NCI-H1417 treated with DMSO at 0.1 percent for 48 hours (cell line): ENCODE measurements at places on chromosomes 12 and 14.

DNA sequence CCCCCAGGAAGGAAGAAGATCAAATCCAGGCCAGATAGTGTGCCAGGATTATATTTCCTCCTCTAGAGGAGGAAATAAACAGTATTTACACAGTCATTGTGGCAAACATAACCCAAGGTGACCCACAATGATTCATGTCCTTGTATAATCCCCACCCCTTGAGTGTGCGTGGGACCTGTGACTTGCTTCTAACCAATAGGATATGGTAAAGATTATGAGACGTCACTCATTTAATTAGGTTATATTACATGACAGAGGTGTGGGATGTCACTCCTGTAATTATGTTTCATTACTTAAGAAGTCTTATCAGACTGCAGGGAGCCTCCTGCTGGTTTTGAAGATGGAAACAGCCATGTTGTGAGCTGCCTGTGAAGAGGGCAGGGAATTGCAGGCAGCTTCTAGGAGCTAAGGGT lies 12.2 kb upstream of the CATSPERB start:
- no peak for DNase-seq

DNA sequence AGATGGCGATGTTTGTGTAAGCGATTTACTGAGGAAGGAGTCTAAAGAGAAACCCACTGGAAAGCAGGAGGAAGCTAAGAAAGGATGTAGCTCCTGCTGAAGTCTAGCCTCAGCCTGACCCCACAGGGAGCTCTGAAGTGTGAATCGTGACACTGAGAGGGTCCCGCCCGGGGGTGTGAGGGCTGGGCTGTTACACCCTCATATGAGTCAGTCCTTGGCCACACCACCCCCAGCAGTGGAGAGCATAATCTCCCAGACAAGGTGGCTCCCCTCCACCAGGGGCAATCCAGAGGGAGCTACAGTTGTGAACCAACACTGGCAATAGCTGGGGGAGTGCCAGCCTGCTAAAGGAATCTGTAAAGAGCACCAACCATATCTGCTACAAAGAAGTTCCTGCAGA lies 31.5 kb downstream of the SVOP start:
- no peak for DNase-seq

DNA sequence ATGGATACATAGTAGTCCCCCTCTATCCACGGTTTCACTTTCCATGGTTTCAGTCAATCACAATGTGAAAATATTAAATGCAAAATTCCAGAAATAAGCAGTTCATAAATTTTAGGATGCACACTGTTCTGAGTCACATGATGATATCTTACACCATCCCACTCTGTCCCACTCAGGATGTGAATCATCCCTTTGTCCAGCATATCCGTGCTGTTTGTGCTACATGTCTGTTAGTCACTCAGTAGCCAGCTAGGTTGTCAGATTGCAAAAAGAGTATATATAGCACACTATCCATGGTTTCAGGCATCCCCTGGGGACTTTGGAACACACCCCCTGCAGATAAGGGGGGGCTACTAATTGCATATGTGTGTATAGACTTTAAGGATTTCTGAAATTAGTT lies 8.1 kb upstream of the NAA30 start:
- no peak for DNase-seq

DNA sequence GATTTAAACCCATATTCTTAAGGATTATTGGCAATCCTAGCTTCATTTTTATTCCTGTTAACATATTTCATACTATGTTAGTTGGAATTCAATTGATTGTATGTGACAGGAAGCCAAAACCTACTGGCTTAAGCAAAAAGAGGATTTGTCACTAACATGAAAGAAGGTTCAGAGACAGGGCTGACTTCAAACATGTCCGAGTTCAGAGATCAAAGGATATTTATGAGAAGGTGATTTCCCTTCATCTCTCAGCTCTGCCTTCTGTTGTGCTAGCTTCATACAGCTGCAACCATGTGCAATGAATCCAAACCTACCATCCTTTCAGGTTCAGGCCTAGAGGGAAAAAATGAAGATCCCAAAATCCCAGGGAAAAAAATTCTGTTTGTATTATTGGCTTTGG lies 349.7 kb downstream of the ATP23 start:
- DNase-seq = no peak

DNA sequence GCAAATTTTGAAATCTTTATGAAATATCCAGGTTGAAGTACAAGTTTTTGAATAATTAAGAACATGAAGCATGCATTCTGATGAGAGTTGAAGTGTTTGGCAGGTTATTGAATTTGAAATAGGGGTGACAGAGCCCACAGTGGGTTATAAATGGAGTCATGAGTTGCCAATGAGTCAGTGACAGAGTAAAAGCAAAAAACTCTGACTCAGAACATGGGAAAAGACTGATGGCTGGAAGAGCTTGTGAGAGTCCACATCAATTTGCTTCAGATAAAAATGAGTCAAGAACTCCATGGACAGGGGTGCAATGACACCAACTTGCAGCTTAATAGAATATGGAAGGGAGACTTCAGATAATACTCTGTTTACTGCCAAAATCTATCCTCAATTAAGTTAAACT lies 105.3 kb downstream of the SLC6A15 start:
- DNase-seq = no peak

DNA sequence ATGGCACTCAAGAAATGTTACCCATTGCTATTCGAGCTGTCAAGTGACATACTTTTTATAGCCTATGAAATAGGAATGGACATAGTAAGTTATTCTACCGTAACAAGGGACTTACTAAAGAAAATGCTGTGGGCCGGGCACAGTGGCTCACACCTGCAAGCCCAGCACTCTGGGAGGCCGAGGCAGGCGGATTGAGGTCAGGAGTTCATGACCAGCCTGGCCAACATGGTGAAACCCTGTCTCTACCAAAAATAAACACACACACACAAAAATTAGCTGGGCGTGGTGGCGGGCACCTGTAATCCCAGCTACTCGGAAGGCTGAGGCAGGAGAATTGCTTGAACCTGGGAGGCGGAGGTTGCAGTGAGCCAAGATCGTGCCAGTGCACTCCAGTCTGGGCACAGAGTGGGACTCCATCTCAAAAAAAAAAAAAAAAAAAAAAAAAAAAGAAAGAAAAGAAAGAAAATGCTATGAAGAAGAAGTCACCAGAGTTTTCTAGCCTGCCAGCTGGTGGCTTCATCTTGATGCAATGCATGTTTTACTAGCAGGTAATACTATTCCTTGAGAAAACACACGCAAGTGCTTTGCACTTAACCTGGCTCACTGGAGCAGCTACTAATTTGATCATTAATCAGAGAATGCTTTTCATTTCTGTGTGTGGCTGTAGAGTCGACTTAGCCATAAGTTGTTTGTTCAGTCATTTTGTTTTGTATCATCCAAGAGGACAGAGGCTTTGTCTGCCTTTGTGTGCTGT lies 166.7 kb upstream of the MYL2 start:
- no peak for DNase-seq

- no peak for DNase-seq
These were observed 89.9 kb downstream of the BORCS5 start for GRCh38 chr12:12446786-12447185.

DNA sequence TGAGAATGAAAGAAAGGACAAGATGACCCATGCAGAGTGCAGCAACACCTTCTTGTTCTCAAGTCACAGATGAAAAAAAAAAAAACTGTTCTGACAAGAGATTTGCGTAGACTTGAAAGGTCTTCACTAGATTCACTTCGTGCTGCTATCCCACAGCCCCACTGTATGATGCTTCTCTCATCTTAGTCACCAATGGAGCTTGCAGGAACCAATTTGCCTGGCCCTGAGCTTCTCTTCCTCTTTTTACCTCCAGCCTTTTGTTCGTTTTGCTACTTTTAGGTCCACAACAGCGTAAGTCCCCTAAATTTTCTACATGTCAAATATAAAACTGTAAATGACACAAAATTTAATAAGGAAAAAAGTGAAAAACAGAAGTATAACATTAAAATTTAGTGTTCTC lies 107.9 kb upstream of the NAP1L1 start:
- DNase-seq = no peak

DNA sequence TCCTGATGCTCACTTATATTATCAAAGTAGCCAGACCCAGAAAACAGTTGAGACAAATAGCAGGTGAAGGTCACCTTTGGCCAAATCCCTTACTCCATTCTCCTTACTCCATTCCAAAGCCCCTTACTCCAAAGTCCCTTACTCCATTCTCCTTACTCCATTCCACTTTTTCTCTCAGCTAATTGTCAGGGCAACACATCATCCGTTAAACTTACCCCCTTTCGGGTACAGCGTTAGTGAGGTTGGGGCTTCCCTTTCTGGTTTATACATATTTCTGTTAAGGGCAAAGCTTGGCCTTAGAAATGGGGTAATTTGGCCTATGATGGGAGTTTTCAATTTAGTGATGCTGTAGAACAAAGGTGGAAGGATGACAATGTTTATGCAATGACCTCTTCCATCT lies 111.8 kb upstream of the CCND2 start:
- DNase-seq = no peak

GRCh38 chr12:105944628-105945027 lies 194.1 kb downstream of the NUAK1 start:
- DNase-seq = no peak

DNA sequence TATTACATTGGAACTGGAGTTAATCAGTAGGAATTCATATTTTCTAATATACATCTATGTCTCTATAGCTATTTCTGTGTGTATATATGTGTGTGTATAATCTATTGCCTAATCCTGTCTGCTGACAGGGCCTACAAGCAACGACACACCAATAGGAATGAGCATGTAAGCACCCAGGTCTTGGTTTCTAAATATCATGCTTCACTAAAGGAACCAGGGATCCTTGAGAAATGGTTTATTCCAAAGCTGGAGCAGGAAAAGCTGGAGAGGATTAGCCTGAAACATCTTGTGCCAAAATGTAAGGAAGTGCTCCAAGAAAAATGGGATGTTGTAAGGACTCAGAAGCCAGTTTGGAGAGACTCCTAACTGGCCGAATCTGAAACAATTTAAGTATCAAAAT lies 29.3 kb upstream of the LGALS3 start:
- DNase-seq = no peak

DNA sequence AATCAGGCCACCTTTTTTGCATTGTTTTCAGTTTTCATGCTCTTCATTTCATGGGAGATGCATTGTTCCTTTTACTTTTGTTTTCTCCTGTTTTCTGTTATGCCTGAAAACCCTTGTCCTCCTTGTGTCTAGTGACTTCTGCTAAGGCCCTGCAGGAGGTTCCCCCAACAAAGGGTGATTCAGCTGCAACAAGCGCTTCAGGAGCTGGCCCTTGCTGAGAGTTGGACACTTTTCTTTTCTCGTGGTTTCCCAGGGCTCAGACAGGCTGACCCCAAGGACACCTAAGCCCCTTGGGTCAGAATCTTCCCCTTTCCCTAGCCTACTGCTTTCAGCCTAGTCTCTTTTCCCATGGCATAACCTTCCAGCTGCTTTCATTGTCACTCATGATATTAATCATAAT lies 98.9 kb downstream of the PLXNC1 start:
- no peak for DNase-seq

DNA sequence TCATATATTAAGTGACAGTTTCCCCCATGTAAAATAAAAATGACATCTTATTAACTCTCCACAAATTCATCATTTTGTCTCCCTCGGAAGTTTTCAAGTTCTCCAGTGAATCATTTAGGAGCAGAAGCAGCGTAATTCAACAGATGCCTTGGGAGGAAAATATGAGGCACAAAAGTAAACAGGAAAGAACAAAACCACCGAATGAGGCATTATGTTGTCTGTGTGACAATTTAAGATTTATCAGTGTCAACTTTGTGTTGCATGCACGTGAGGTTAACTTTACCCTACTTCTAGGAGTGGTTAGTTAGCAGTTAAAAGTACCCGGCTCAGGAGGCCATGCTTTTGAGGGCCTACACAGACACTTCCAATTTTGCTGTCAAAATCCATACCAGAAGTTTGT lies 258.6 kb downstream of the IPO8 start:
- DNase-seq = no peak

- DNase-seq = no peak
These were observed 51.0 kb downstream of the WDHD1 start for GRCh38 chr14:54975856-54976255.

GRCh38 chr14:96625426-96625985 lies 123.3 kb downstream of the PAPOLA start:
- no peak for DNase-seq

- DNase-seq = no peak
These were observed 30.5 kb upstream of the AP4S1 start for GRCh38 chr14:30994681-30995620.

- no peak for DNase-seq
These were observed 6.2 kb downstream of the LIMA1 start for GRCh38 chr12:50276912-50277671.

DNA sequence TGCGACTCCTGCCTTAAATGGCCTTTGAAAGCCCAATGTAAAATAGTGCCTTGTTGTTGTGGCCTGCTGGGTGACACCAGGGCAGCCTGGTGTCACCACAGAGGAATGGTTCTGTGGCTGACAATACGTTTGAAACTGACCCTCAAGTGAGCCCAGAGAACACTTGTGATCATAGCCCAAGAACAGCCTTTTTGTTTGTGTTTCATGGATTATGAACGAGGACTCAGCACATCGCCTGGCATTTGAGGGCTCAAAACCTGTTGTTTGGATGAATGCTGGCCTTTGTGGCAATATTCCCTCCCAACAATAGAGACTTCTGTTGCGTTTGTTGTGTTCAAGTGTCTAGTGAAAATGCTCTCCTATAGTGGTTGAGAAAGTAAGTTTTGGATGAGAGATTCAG lies 48.5 kb downstream of the TSPAN9 start:
- no peak for DNase-seq
